ENCODE measurements at places on chromosomes 12 and 14.

GRCh38 chr12:121602766-121603165, 21.9 kb upstream of the KDM2B start:
- DNase-seq, result no peak

- no peak for DNase-seq
These were observed 134.6 kb upstream of the EVL start for GRCh38 chr14:99930420-99931274.

DNA sequence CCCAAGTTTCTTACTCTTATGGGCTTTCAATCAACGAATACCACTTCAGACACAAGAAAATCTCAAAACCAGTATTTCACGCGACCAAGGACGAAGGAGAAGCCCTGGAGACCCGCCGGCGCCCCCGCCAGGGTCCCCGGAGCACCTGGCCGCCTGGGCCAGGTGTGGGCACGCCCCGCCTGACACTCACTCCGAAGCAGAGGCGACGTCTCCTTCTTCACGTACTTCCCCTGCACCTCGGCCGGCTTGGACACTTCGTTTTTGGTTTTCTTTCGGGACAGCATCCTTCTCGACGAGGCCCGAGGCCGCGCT, 466 bp downstream of the SAV1 start:
- peak; percentile 36 for DNase-seq

GRCh38 chr14:28756884-28757570, 9.6 kb upstream of the FOXG1 start:
- DNase-seq, result peak; percentile 66

- no peak for DNase-seq
These were observed 316.1 kb downstream of the AACS start for GRCh38 chr12:125381373-125381772.

DNA sequence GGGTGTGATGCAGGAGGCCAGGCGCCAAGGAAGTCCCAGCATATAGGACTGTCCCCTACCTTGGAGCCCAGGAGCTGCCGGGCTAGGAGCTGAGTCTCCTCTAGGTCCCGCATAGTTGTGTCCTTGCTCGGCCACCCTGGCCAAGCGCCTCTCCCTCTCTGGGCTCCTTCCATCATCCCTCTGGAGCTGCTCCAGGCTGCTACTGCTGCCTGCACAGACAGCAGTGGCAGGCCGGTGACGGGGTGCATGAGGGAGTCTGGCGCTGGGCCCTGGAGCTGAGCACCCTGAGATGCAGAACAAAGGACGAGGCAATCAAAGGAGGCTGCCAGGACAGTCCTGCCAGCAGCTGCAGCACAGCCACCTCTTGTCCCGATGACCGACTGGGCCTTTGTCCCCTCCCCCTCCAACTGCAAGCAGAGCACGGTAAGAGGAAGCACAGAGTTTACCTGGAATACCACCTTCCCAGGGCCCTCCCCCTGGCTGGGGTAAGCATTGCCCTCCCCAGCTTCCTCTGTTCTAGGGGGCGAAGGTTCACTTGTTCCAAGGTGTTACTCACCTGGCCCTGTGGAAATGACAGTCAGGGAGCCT, 10.4 kb downstream of the DTX1 start:
- no peak for DNase-seq

GRCh38 chr12:78088391-78088832, 257.7 kb downstream of the NAV3 start:
- no peak for DNase-seq

- no peak for DNase-seq
These were observed 154.4 kb upstream of the PDE3A start for GRCh38 chr12:20213723-20214625.

DNA sequence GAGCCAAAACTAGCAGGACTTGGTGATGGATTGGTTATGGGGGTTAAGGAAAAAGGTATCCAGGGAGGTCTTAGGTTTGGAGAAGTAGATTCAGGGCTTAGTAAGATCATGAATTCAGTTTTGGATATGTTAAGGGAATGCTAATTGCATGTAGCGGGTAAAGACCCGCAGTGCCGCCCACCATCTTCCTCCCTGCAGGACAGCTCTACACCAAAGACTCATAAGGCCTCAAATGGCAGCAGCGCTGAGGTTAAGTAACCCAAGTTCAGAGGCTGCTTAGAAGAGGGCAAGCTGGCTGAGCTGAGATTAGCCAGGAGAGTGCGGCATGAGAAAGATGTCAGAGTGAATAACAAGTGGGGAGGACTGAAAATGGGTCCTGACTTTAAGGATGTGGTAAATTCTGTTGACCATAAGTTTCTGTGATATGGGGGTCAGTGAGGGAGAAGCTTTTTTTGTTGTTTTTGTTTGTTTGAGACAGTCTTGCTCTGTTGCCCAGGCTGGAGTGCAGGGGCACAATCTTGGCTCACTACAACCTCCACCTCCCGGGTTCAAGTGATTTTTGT, 26.2 kb downstream of the RAD9B start:
- DNase-seq, result no peak

DNA sequence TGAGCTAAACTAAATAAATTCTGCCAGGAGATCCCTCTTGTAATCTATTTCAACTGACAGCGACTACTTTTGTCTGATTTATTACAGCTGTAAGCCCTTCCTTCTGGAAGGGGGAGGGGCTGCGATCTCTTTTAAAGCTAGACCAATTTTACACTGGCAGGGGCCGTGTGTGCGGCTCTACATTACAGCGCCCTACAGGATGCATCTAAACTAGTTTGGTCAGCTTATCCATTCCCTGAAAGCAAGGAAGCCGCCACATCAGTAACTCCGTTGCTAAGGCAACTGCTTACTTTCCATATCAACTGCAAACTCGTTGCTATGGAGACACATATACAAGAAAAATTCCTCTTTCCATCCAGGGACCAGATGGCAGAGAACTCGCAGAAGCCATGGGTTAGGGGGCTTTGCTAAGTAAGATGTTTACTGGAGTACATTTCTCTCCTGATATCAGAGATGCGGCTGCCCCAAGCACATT, 17.4 kb downstream of the FOXN3 start:
- DNase-seq, result peak; percentile 12

DNA sequence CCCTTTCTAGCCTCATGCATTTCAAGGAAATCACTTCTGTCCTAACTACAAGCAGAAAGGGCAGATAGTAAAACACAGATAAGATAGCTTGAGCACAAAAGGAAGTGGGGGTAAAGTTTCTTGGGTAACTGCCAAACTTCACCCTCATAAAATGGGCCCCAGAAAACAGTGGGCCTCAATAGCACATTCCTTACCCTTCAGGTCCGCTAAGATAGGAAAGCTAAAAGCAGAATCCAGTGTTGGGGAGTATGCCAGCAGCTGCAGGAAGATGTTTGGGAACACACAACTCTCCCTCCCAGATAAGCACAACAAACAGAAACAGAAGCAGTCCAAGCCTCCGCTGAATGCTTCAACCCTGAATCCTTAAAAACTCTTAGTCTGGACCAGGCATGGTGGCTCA, 110.9 kb upstream of the MGAT4C start:
- DNase-seq, result no peak

- no peak for DNase-seq
These were observed 24.7 kb downstream of the SUSD6 start for GRCh38 chr14:69635981-69636639.

- DNase-seq, result no peak
These were observed 821.8 kb upstream of the LRFN5 start for GRCh38 chr14:40784860-40785259.

DNA sequence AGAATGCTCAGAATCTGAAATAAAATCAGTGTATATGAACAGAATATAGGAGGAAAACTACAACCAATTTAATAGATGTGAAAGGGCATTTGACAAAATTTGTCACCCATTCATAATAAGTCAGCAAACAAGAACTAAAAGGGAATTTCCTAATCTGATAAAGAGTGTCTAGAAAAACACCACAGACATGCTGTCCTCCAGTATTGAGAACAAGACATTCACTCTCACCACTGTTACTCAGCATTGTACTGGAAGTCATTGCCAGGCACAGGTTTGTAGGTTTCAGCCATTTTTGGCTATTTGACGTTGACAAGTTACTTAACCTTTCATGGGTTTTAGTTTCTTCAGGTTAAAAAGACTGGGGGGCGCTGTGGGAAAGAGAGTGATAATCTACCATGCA, 13.2 kb downstream of the EIF2S1 start:
- no peak for DNase-seq

DNA sequence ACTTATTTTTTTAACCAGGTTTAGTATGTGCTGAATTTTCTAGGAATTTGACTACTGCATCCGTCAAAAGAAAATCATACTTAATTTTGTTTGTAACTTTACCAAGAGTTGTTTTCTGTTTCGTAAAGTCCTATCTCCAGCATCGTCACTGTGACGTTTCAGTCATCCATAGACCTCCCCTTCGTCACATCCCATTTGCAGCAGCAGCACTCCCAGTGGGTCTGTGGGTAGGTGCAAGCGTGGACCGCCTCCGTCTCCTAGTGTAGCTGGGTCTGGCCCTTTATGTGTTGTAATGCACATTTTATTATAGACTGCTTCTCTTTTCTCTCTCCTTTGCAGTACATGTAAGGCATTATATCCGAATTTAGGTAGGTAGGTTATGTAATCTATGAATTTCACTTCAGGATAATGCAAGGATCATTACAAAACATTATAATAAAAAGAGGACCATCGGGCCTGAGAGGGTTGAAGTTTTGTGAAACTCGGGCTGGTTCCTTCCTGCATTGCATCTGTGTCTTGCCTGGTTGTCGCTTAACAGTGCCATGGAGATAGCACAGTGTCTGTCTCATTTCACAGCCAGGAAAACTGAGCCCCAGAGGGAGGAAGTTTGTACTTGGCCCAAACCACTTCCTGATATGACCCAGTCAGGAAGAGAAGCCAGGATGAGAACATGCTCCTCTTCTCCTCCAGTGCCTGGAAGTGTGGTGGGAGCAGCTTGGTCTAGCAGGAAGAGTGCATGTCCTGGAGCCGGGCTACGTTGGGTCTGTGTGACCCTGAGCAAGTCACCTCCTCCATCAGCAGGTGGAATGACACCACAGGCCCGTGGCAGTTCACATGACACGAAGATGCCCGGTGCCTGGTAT, 41.3 kb downstream of the EVL start:
- DNase-seq, result peak; percentile 21

- DNase-seq, result no peak
These were observed 388.5 kb downstream of the PAWR start for GRCh38 chr12:79302162-79302814.

GRCh38 chr14:23537351-23538049, 14.1 kb downstream of the ZFHX2 start:
- DNase-seq, result peak; percentile 58

- DNase-seq, result no peak
These were observed 422.4 kb downstream of the RAD51B start for GRCh38 chr14:68241862-68242487.

- no peak for DNase-seq
These were observed 123.2 kb downstream of the GPR135 start for GRCh38 chr14:59341858-59342477.

GRCh38 chr12:103181366-103182152, 224.1 kb downstream of the ASCL1 start:
- DNase-seq, result no peak

GRCh38 chr12:4434706-4435425, 10.7 kb downstream of the FGF6 start:
- DNase-seq, result no peak

DNA sequence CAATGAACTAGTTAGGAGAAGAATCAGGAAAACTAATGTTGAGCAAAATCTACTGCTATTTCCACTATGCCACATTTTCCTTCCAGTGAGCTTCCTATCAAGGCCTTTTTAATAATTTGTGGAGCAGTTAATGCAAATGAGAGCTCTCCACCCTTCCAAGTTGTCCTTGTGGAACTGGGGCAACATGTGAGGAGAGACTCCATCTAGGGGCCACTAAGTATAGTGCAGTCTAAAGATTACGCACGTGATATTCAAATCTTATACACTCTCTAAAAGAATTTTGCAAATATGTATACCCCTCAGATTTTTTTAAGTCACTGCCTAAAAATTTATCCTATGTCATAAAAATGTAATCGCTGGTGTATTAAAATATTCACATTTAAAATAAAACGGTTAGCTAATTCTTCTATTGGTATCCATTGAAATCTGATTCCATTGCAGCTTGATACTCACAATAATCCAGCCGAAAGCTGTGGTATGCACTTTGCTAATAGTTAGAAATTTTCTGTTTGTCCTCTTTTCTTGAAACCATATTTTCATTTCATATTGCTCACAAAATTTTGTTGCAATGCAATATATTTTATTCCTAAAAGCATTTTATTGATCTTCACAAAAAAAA, 100.1 kb downstream of the PAH start:
- peak; percentile 41 for DNase-seq

DNA sequence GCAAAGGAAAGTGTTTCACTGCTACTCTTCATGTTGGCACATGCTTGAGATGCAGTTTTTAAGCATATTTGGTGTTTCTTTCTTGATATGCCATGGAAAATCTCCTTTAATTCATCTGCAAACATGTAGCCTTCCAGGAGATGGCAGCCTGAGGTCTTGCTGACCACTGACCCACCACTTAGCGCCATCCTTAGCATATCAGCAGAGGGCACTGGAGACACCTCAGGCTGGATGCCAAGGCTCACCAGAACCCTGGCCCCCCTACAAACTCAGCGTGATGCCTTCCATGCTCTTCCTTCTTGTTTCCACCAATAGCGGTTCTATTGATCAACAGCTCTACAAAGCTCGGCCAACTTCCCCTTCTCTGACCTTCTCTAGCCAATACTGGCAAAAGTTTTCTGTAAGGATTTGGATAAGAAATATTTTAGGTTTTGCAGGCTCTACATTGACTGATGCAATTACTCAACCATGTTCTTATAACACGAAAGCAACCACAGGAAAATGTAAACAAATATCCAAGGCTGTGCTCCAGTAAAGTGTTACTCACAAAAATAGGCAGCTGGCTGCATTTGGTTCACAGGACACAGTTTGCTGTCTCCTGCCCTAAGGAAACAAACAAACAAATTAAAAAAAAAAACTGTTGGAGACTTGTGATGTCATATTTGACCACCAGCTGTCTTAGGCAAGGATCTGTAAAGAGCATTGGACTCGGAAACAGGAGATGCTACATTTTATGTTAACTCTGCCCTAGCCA, 209.7 kb downstream of the SLC15A4 start:
- DNase-seq, result no peak

DNA sequence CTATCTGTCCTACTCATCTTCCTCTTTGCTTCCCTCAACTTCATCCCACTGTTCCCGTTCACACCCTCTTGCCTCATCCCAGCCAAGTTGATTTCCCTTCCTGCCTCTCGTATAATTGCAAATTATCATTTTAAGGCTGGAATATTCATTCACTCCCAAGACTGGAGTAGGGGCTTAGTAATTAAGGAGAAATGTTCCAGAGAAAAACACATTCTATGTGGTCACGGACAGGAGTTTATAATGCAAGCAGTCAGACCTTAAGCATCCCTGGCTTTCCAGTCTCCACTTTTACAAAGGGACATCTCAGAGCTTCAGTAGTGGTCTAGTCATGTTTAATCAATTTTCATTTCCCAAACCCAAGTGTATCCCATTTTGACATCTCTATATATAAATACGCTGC, 54.9 kb downstream of the TMEM132D start:
- no peak for DNase-seq

- no peak for DNase-seq
These were observed 48.8 kb upstream of the ESRRB start for GRCh38 chr14:76326918-76327689.
